T-helper 2 cell treated with Interferon-gamma antibody and Interleukin-4, amounts not matched to agents 5 μg/mL and 100 μg/mL, for 36 hours (primary cell): ENCODE measurements at places on chromosomes 5 and 9.

DNA sequence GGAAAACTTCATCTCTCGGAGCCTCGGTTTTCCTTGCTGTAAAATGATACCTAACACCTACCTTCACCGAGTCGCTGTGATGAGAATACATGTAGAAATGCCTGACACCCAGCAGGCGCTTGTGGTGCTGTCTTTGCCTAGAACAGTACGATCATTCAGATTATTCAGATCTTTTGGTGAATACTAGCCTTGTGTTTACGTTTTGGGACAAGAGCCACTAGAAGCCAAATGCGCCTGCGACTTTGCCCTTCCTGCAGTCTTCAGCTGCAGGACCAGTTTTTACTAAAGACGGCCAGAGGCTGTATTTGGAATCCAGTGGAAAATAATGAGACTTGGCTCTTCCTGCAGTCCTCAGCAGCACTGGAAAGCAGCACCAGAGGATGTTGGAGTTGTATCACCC, 189.6 kb downstream of the TRIO start:
- DNase-seq, result no peak

GRCh38 chr9:23820451-23821374, 5.3 kb downstream of the ELAVL2 start:
- DNase-seq, result no peak

GRCh38 chr9:137487454-137488326, 28.6 kb upstream of the NSMF start:
- DNase-seq, result no peak

GRCh38 chr9:94174164-94174563, 84.9 kb upstream of the ZNF169 start:
- no peak for DNase-seq

DNA sequence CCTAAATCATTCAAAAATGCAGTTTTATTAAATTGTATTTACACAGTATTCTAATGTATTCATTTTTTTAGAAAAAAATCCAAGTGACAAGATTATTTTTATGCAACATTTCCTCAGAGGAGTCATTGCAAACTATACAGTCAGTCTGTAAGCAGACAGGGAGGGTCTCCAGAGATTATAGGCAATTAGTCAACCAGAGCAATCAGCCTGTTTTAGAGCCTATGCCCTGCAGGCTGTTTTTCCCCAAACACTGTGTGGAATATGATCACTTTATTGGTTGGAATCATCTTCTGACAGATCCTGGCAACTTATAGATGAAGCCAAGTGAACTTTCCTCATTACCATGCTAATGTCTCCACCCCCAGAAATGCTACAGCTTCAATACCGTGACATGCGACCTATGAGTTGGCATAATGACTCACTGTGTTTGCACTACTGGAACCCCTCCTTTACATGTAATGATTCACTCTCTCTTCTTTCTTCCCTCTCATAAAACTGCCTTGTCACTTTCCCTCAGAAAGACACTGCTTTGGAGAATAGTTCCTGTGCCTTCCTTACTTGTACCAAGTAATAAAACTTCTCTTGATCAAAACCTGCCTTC, 577.7 kb upstream of the FTMT start:
- no peak for DNase-seq

- DNase-seq, result no peak
These were observed 215.1 kb upstream of the RFX3 start for GRCh38 chr9:3740690-3741419.

DNA sequence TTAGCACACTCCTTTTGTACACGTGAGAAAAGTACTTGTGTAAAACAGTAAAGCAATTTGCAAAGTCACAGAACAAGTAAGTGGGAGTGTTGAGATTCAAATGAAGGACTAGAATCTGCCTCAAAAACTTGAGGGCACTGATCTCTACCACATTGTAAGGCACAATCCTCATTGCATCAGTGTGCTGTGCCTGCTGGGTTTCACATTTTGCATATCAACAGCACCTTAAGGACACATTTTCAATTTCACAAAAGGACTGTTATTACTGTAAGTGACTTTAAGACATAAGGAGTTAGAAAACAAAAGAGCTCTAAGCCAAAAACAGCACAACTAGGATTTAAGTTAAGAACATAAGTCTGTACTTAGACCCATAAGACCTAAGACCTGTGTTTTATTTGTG, 44.7 kb upstream of the HK3 start:
- DNase-seq, result no peak

GRCh38 chr5:136080483-136081216, 51.9 kb downstream of the TGFBI start:
- DNase-seq, result peak; percentile 88

DNA sequence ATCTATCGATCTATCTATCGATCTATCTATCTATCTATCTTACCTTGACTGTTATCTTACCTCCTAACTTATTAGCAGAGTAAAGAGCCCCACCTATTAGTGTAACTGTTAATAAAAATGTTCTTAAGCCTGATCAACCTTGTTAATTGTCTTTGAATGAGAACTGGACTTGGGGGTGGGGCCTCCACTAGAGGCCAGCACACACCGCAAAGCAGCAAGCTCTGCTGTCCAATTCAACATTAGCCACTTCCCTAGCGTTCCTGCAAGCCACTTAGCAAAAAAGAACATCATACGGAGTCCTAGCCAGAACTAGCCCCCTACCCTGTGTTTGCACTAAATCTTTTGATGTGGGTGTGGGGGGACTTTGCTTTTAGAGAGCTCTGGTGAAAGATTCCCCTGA, 515.8 kb downstream of the KDM4C start:
- DNase-seq, result no peak

DNA sequence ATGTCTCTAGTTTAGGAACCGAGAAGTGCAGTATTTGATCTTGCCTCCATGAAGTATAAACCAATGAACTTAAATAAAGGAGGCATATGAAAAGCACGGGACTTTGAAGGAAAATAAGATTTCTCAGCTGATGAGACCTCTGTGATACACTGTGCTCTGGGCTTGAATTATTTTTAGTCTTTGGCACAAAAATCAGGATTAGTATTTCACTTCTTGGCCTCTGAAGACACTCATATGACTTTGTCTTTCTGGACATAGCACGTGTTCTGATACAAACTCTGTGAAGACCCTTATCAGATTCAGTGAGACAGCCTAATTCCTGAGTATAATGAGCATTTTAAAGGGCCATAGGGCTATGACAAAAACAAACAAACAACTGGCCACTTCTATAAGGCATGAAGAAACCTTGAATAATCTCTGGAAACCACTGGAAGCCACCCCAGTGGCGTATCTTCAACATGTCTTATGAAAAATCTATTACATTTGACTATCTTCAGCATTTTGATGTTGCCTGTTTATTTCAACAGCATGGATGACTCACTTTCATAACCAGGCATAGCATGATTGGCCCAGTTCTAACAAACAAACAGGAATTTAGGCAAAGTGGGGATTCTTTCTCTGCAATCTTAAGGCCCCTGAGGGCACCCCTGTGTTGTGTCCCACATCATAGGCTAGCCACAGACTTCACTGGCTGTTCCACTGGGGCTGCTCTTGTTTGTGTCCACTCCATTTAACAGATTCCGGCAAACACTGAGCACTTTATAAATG, 90.3 kb upstream of the ZNF462 start:
- DNase-seq, result no peak

DNA sequence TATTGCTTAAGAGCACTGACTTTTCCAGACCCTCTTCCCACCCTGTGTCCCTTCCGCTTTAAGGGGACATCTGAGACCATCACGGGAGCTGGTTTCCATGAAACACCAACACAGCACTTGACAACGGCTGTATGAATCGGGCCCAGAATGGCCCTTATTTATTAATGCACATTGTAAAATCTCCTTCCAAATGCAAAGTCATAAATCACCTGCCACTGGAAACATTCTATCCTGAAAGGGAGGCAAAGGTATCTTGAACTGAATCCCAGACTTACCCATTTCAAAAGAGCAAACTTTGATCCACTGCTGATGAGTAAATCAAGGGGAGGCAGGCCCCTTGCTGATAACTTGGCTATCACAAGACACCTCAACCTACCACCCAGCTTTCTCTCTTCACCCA, 37.4 kb downstream of the SHB start:
- no peak for DNase-seq

GRCh38 chr9:101381833-101382342, 2.9 kb downstream of the BAAT start:
- DNase-seq, result no peak

DNA sequence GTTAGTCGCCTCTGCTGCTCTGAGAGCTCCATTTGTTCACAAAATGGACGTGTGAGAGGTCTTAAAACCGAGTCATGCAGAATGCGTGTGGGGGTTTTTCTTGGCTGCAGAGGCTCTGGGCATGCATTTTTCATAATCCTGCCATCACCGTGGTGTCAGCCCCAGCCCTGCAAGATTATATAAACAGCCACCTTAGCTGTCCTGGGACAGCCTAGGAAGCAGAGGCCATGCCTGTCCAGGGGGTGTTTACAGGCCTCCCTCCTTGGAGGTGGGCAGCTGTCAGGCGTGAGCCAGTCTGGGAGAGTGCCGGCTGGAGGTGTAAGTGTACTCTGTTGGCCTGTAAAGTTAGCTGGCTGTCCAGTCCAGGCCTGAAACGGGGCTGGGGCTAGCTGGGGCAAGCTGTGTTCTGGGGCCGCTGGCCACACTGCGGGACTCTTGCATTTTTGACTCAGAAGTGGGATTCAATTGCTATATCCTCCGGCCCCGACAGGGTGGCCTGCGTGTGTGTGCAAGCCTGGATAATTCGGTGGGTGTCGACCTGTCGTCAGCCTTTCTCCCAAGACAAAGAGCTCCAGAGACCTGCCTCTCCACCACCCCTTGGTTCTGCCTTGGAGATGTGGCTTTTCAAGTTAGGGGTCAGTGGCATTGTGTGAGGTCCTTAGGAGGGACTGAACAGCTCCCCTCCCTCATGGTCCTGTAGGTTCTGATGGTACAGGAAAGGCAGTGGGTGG, 2.4 kb downstream of the WNK2 start:
- no peak for DNase-seq

DNA sequence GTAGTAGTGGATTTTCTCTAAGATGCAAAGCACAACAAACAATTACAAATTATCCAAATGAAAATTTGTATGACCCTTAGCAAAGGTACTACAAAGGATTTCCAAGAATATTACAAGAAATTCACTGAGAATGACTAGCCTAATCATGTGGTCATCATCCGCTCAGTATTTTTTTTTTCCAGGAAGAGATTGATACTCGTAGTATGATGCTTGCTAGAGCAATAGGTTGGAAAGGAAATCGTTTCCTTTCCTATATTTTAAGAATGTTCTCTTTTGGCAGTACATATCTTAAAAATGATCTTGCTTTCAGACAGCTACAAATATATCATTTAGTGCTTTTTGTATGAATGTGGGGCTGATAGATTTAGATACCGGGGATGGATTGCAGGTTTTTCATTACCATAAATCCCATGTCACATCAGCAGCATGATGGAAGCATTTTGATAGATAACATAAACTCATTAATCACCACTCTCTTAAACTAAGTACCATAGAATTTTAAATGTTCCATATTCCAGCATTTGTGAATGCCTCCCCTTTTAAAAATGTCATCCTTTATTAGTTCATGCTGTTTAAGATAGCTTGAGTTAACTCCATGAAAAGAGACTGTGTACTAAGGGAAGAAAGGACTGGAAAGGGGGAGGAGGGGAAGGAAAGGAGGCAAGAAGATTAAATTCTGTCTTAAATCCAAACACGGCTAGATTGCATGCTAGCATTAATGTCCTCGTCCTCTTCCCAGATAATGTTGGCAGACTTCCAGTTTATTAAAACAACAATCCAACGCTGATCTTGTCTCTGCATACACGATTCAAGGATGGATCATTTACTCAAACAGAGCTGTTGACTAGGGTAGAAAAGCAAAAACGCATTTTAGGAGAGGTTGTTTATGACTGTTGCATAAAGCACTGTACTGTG, 311.7 kb upstream of the ZNF608 start:
- no peak for DNase-seq

GRCh38 chr5:34412736-34413135, 243.4 kb upstream of the RAI14 start:
- DNase-seq, result no peak

GRCh38 chr5:82493221-82493620, 215.1 kb upstream of the RPS23 start:
- DNase-seq, result no peak

DNA sequence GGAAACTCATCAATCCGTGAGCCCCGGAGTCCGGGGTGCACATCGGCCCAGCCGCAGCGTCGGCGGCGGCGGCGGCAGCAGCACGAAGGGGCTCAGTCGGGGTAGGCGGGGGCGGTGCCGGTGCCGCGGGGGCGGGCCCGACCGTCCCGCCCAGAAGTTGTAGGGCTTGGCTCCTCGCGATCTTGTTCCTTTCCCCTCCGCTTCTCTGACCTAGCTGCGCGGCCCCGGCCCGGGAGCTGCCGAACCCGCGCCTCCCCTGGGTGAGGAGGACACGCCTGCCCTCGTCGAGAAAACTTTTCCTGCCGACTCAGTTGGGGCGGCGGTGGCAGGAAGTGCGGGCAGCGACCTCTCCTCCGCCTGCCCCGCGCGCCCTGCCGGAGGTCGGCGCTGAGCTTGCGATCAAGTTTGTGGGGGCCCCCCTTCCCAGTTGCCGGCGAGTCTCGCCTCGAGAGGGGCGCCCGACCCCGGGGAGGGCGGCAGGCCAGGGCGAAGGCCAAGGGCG, at the start of gene MAN2A1:
Gene MAN2A1 (plus strand): TSS at position 188 of the 502 bp plus-strand sequence. CDS start 491 bp downstream, outside the sequence.
- peak; percentile 74 for DNase-seq

GRCh38 chr5:165139721-165140120, 1634.3 kb downstream of the MAT2B start:
- DNase-seq, result no peak

DNA sequence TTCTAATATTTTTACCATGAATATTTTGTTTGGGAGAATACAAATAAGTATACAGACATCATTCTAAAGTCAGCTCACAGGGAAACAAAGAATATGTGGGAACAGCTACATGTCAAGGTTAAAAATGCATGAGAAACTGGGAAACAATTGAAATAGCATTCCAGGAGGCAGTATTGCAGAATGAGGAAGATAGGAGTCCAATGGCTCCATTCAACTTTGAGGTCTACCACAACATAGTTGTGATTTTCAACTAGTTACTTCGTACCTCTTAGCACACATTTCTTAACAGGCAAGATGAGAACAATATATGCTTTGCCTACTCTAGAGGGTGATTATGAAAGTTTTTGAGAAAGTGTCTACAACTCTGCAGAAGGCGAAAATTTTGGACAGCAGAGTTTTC, 35.2 kb upstream of the CAST start:
- DNase-seq, result no peak

DNA sequence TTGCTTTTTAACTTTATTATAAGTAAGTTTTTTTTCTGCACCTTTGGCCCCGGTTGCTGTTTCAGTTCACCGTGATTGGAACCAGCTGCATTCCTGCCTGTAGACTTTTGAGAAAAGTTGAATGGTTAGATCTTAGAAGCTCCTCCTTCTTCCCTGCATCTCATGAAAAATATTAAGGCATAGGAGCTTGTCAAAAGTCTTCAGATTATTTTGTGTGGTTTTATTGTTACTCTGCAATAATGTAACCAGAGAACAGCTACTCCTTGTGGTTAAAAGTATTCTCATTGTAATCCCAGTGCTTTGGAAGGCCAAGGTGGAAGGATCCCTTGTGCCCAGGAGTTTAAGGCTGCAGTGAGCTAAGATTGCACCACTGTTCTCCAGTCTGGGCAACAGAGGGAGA, 3.3 kb upstream of the SLC2A8 start:
- DNase-seq, result no peak
